Endothelial cell of umbilical vein (primary cell): ENCODE measurements at places on chromosomes 5 and 9. TPM values are rescaled to one million over a fixed set of nuclear protein-coding genes. Genes with fewer than 3 reads are reported as not detected.

DNA sequence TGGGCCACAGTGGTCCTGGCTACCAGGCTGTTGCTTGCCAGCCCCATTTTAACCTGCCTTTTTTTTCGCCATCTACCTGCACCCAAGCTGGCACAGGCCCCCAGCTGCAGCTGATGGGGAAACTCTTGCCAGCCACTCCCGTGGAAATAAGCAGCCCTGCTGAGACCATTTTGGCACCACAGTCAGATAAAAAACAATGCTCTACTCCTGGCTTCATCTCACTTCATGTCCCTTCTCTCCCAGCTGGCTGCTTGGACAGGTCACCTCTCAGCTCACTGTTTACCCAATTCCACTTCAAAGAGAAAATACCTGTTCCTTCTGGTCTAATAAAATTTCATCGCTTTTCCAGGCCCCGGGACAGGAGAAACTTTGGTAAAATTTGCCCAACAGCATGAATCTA is 322.6 kb upstream of the SLC30A5 start:
- DNase-seq: no peak

DNA sequence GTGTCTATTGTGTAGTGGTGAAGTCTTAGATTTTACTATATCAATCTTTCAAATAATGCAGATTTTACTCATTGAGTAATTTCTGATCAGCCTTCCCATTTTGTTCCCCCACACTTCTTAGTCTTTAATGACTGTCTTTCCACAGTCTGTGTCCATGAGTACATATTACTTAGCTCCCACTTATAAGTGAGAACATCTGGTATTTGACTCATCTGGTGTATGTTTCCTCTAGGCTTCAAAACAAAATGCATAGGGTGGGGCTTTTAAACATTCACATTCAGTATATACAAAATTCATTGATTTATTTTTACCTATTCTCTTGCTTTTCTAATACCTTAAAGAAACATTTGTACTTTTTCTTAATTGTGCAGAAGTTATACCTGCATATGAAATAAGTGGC is 513.0 kb downstream of the MTRR start:
- DNase-seq: no peak

- no peak for DNase-seq
Observed at GRCh38 chr9:73215249-73215648, 63.6 kb downstream of the ANXA1 start.

DNA sequence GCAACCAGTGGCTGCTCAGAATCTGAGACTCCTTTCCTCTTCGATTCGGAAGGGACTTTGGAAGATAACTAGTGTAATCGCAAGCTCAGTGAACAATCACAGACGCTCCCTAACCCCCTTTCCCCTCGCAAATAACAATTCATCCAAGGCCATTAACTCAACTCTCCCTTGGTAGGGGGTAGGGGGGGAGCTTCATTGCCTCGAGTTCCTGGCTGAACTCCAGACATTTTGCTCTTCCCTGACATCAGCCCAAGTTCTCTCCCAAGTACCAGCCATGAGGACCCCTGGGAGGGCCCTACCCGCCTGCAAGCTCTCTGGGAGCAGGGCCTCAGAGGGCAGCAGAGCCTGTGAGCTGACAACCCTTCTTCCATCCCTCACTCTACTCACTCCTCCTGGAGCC is 8.4 kb downstream of the FAM163B start:
- DNase-seq: no peak

DNA sequence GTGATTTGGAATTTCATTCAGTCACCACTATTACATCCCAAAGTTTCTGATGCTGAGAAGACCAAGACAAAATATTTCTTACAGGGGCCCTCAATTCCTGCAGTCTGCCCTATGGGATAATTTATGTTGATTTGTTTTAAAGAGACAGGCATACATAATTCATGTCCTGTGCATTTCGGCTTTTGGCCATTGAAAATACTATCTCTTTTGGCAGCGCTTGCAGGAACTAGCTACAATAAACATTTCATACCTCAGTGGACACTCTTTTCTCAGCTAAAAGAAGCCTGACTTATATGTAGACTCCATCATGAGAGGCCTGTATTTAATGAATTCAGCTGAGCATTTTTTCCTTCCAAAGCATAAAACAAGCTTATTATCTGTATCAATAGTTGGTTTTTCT is 451.9 kb upstream of the C9orf72 start:
- no peak for DNase-seq

Gene LPAR1
- 2.6 and 3.0 TPM in 2 replicates for polyA plus RNA-seq

GRCh38 chr9:88682431-88682831 is 147.5 kb downstream of the NXNL2 start:
- no peak for DNase-seq

Gene HSD17B4
- polyA plus RNA-seq: 91.4 and 117 TPM in 2 replicates

DNA sequence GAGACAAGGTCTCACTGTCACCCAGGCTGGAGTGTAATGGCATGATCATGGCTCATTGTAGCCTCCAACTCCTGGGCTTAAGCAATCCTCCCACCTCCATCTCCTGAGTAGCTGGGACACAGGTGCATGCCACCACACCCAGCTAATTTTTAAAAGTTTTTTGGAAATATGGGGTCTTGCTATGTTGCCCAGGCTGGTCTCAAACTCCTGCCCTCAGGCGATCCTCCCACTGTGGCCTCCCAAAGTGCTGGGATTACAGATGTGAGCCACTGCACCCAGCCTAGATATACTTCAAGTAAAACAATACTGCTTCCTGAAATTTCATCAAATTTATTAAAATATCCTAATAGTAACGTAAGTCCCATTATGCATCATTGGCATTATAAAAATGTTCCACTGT is 33.4 kb downstream of the STARD4 start:
- DNase-seq: no peak

Gene HAPLN1
- 0.04 and 0.14 TPM in 2 replicates for polyA plus RNA-seq

DNA sequence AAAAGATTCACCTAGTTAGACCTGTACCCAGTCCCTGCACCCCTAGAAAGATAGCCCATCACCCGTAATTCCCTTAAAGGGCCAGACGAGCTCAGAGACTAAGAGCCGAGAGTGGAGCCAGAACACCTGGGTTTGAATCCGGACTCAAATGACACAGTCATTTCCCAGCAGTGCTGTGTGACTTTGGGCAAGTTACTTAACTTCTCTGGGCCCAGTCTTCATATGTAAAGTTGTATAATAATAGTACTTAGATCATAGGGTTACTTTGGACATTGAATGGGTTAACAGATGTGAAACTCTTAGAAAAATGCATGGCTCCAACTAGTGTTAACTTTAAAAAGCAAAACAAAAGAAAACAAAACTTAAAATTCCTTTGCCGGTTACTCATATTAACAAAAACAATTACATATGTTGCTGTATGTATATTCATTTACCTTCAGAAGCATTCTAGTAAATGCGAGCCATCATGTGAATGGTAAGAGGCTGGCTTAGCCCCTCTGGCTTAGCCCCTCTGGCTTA is 40.4 kb upstream of the RASGRF2 start:
- DNase-seq: no peak

Gene CBY3
- polyA plus RNA-seq: not detected in 2 replicates

DNA sequence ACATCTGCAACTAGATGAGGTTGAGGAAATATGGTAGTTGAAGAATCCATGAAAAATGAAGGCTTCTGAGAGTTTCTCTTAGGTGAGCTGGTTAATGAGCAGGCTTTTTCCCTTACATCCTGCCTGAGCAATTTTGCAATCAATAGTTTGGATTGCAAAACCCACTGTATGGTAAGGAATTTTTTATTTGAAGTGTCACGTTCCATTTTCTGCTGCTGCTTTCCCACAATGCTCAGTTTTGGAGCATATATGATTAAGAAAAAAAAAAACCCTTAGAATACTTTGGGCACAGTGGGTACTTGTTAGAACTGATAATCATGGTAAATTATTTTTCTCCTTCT is 144.2 kb downstream of the PCSK1 start:
- DNase-seq: no peak

- DNase-seq: no peak
Observed at GRCh38 chr9:73167614-73168013, 15.9 kb downstream of the ANXA1 start.

- DNase-seq: no peak
Observed at GRCh38 chr5:157165668-157166067, 396 bp downstream of the GARIN3 start.

- DNase-seq: no peak
Observed at GRCh38 chr5:32308946-32309345, 3.8 kb downstream of the MTMR12 start.

Gene LIX1
- polyA plus RNA-seq: not detected in 2 replicates

DNA sequence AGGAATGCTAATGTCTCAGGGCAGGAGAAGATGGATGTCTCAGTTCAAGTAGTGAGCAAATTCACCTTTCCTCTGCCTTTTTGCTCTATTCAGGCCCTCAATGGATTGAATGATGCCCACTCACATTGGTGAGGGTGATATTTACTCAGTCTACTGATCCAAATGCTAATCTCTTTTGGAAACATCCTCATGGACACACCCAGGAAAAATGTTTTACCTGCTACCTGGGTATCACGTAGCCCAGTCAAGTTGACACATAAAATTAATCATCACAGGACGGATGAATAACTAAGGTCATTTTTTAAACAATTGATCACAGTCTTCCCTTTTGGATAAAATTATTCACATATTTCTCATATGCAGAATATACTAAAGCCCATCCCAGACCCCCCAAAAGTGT is 63.0 kb upstream of the JAK2 start:
- no peak for DNase-seq

Gene PCDHB8
- 0.11 and 0.25 TPM in 2 replicates for polyA plus RNA-seq

DNA sequence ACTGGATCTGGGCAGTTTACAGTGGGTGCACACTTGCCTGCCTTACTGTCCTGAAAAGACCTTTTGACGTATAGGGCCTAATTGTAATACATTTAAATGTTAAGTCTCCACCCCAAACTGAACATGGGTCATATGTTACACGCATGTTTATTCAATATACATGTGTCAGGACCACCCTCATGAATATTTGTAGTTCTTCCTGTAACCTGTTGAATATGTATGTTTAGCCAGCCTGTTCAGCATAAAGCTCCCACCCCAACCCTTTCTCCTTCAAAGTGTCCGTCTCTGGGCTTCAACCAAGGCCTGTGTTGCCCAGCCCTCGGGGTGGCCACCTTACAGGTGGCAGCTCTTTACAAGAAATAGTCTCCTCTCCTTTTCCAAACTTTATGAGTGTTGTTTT is 180.9 kb upstream of the DAP start:
- DNase-seq: no peak

Gene CD72
- polyA plus RNA-seq: 0.39 TPM in 1 of 2 replicates, not detected in the other

Gene C6
- not detected in 2 replicates for polyA plus RNA-seq

DNA sequence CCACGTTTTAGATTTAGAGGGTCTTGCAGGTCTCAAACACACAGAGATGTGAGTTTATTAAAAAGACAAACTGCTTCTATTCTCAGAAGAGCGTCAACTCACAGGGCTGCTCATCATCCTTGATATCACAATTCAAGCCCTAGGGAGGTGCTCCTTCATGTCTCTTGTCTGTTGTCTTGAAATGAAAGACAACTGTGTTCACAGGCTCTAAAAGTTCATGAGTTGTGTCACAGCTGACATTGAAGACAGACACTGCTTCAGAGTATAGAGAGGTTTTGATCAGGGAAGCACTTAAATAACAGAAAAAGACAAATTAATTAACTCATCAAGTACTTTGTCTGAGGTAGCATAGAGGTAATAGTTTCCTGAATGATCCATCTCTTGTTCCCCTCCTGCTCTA is 1917.6 kb upstream of the WWC1 start:
- no peak for DNase-seq

DNA sequence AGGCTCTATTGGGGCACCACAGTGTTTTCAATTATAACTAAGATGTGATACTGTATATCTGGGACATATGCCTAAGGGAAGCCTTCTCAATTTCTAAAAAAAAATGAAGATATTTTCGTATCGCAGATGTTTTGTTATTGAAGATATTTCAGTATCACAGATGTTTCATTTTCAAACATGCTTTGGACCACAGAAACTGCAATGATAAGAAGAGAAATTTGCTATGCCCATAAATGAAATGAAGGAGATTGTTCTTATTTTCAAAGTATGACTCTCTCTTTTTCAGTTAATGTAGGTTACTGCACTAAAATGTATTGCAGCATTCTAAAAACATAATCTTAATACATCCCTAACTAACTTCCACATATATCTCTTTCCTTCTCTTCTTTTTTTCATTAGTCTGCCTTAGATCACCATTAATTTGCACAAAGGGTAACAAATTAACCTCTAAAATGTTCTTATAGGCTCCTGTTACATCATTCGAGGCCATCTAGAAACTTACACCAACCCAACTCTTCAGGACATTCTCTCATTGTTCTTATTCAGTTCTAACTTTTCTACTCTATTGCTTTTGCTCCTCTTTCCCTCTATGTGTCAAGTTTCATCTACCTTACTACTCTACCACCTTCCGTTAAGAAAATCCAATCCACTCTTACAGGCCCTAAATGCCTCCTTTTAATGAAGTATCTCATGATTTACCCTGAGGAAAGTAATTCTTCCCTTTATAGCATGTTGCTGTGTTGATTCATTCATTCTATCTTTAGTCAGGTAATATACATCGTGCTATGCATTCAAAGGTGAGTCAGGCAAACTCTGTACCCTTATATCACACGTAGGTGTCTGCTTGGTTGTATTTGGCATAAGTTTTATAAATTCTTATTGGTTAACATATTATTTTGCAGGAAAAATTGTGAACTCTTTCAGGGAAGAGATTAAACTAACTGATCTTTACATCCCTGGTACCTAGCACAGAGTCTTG is 70.5 kb downstream of the ST8SIA4 start:
- DNase-seq: no peak

DNA sequence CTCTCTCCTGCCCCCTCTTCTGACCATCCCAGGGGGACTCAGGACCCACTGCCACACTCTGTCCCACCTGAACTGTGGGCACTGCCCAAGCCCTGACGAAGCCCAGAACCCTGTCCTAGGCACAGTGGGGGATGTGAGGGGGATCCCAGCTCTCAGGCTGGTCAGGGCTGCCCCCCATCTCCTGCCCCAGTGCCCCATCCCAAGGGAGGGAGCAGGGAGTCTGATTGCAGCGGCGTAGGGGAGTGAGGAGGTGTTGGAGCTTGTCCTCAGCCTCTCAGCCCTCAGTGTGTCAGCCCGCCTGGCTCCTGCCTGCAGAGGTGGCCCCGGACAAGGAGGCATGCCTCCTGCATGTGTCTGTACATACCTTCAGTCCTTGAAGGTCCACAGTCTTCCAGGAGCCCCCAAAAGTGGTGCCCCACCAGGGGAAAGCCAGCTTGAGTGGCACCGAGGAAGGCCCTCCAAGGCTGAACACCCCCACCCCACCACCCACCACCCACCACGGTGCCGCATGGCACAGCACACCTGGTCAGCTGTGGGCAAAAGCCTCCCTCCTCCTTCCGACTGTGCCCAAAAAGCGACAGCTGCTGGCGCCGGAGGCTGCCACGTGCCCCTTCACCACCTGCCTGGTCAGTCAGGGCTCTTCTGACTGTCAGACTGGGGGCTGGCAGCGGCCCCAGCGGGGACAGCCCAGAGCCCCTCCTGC is 930 bp downstream of the SARDH start:
- DNase-seq: no peak
